ENCODE measurements at places on chromosomes 13 and 19.

DNA sequence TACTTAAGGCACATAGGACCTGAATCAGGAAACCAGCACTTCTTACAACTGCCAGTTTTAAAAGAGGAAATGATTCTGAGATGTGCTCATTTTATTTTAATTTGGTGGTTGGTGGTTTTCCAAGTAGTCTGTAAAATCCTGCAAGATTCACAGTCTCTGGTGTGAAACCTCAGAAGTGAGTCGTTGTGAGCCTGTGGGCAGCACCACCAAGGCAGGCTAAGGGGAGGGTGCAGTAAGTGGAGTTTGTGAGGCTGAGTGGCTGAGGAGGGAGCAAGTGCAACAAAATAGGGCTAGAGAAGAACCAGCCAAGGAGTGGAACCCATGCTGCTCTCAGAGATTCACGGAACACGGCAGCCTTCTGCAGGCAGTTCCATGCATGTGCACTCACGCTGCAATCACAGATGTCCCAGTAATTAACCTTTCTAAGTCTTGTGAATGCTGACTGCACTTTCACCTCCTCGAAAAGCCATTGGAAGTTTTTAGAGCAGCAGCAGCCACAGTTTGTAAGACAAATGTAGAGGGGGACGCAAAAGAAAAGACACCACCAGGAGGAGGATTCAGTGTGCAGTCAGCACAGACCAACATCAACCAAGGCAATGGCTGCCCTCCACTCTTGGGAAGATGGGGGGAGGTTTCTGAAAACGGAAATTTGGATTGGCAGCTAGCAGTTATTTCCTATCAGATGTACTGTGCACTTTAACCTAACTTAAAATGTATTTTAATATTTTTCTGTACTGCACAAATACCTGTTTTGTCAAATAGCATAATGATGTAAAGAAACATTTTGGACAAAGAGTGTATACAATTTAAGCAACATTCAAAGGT is 44.9 kb downstream of the ESD start:
- DNase-seq, result no peak

DNA sequence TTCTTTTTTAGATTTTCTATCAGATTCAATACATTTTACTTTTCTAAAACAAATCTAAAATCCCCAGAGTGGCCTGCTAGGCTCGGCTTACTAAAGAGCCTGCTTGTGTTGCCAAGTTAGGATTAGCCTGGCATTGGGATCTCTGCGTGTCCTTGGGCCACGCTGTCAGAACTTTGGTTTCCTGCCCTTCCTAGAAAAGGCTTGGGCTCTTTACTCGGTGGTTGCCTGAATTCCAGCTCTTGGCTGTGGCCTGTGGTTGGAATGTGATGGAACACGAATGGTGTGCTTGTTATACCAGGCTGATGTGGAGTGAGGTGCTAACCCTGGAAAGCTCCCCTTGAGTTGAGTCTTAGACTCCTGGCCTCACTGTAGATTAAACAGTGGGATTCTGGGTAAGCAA is 8.5 kb downstream of the SPATA13 start:
- no peak for DNase-seq

DNA sequence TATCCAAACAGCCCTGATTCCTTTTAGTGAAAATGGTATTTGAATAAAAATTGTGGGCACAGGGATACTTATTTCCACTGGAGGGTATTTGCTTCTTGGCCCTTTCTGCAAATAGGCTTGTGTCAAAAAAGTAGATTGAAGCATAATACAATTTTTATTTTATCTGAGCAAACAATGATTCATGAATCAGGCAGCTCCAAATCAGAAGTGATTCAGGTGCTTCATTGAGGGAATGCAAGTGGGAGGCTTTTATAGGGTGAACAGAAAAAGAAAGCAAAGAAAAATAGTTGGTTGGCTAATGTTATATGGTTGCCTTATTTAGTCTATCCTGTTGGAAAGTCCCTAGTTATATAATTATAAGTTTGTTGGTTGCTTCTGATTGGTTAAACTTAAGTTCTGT is 117.9 kb downstream of the ITGBL1 start:
- no peak for DNase-seq

- DNase-seq, result peak; percentile 94
Observed at GRCh38 chr19:56476651-56477428, at the start of gene ZNF667. TSS of gene ZNF667 (minus strand) at chr19:56477345. CDS start at chr19:56462370, 14,975 bp downstream.

DNA sequence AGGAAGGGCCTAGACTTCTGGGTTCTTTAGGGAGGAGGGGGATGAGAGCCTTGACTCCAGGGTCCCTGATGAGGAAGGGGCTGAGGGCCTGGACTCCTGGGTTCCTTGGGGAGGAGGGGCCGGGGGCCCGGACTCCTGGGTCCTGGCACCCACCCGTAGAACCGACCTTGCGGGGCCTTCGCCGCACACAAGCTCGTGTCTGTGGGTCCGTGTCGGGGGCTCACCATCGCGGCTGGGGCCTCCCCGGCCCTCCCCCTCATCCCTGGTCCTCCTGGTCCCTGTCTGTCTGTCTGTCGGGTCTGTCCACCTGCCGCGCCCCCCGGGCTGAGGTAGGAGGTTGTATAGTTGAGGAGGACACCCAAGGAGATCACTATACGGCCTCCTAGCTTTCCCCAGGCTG is 662 bp upstream of the SPACA6 start:
- no peak for DNase-seq

DNA sequence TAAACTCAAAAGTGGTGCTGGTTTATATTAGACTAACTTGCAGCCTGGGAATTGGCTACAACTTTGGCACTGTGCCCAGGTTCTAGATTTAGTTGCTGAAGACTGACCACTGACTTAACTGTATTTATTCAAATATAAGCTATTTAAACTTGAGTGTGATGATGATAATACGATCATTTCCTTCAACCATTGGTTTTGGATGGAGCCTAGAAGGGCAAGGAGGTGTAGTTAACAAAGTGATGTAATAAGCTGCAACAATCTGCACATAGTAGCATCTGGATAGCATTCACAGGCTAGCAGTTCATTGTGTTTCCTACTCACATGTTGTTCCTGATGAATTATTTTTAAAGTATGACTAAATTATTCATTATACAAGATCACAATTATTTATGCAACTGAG is 55.2 kb upstream of the DACH1 start:
- peak; percentile 54 for DNase-seq

DNA sequence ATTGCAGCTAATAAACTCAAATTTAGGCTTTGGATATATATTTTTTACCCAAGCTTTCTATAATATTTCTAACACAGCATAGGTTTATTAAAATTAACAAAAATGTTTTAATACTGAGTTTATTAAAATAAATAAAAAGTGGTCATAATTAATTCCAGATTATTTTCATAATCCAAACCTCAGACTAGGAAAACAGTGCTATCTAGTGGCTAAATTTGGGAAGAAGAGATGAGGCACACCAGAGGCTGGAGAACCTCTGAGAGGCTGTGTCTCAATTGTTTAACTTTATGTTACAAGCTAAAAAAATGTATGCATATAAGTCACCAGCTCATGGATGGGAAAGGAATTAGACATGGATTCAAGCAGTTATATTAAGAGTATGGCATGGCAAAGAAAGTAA is 392.5 kb downstream of the DIAPH3 start:
- peak; percentile 36 for DNase-seq

DNA sequence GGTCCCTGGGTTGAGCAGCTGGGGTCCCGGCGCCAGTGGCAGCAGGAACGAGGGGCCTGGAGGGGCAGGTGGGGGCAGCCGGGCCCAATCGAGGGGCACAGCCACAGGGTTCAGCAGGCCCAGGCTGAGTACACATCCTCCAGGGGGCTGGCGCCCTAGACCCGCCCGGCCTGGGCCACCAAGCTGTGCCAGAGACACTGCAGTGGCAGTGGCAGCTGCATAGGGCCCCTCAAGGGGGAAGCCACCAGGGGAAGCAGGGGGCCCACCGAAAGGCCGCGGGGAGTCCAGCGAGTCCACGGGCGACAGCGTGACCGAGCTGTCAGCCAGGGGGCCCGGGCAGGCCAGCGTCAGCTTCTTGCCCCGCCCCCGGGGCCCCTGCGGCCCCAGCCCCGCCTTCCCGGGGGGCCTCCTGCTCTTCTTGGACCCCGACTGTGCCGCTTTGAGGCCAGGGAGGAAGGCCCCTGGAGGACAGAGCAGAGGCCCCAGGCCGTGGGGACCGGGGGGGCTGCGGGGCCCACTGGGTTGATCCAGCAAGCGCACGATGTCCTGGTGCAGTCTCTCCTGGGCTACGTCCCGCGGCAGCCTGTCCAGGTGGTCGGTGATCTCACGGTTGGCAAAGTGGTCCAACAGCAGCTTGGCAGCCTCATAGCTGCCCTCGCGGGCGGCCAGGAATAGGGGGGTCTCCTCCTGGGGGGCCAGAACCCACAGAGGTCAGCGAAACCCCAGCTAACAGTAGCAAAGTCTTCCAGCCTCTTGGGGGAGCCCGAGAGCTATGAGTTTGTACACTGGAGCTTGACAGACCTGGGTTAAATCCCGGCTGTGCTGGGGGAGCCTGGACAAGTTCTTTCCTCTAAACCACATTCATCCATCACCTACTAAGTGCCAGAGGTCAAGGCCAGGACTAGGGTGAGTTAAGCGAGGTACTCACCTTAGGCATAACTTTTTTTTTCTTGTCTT is 39.5 kb downstream of the NOTCH3 start:
- peak; percentile 23 for DNase-seq

- no peak for DNase-seq
Observed at GRCh38 chr13:35723053-35723461, 246.6 kb upstream of the MAB21L1 start.

GRCh38 chr19:48250290-48251025 is 5.3 kb downstream of the CARD8 start:
- no peak for DNase-seq

- no peak for DNase-seq
Observed at GRCh38 chr19:37998801-37999308, 91.8 kb downstream of the SIPA1L3 start.

DNA sequence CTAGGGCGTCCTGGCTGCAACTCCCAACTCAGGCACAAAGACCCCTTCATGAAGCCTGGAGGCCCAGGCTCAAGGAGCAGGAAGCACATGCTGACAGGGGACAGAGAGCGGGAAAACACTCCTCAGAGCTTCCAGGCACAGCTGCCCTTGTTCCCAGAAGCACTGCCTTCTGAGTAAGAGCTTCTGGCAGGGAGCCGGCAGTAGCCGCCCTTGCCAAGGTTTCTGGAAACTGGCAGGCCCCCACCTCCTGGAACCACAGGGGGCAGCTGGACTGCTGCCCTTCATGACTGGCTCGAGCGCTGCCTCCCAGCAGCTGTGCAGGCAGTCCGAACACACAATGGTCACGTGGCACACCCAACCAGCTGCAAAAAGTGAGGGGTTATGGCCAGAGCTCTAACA is 33.6 kb upstream of the EPHX3 start:
- no peak for DNase-seq

GRCh38 chr19:38316477-38317067 is 825 bp upstream of the YIF1B start:
- DNase-seq, result no peak

GRCh38 chr19:48719263-48720171 is at the start of gene MAMSTR:
TSS of gene MAMSTR (minus strand) at chr19:48719725. CDS start at chr19:48719031, 694 bp downstream.
- no peak for DNase-seq

DNA sequence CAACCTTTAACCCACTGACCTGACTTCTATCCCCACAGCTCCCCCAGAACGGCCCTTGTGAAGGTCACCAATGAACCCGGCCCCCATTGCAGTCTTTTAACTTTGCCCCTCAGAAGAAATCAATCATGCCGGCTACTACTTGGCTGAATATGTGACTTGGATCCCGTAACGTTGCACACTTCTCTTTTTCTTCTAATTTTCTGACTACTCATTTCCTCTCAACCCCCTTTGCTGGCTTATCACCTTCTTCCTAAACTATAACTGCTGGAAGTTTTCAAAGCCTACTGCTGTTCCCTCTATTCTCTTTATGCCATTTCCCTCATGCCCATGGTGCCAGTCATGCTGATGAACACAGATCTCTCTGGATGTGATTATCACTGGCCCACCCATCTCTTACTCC is 367.6 kb downstream of the DNAJC15 start:
- DNase-seq, result no peak

DNA sequence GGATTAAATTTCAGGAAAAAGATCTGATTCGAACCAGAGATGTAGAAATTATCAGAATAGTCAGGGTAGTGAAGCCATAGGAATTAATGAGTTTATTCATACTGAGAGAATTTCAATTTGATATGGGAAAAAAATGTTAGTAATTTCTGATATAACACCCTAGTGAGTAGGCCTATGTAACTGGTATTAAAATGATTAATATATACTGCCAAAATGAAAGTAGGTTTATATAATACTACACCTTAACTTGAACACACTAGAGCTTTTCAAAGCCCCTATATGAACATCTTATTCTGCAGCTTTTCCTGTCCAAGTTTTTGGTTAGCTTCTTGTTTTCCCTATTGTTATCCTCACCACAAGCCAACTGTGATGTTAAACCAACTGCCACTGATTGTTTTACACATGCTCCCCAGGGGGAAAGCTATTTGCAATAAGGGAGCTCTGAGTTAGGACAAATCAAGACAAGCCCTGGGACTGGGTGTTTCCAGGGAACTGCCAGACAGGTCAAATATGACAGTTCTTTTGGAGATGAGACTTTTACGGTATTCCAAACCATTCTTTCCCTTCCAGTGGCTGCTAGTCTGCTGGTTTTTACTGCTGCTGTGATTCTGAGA is 45.3 kb downstream of the FNDC3A start:
- no peak for DNase-seq

DNA sequence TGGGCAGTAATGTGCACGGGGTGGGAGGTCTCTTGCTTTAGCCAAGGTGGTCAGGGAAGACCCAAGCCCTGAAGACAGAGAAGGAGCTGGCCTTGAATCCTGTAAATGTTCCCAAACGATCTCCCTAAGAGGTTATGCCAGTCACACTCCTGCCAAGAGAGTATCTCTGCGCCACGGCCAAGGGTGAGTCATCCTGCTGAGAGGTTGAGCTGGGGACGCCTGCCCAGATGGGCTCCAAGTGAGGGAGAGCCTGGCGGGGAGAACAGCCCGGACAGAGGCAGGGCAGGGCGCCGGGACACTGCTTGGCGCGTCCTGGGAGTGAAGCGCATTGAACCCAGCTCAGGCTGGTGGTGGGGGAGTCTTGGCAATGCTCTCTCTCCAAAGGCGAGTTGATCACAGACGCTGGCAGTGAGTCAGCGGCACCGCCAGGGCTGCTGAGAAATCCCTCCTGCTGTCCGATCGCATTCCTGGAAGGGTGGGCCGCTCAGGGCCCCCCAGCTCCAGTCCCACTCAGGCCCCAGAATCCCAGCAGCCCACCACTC is 16.4 kb downstream of the SULT2B1 start:
- DNase-seq, result peak; percentile 93

- no peak for DNase-seq
Observed at GRCh38 chr19:32368787-32369186, 23.4 kb downstream of the ZNF507 start.

DNA sequence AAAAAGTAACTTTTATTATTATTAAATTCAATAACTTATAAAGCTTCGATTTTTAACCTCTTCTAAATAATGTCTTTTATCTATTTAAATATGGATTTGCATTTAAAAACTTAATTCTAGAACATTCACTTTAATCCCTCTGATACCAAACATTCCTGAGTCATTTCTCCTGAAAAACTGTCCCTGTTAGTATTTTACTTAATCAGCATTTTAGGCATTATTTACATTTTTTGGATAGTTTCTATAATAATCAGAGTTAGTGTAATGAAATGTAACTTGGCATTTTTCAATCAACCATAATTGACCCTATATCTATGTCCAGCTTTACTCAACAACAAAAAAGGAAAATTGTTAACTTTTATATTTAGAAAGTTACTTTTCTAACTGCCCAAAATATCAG is 428.1 kb downstream of the PCDH17 start:
- no peak for DNase-seq
